Adrenal gland (tissue), 19 donors: ENCODE measurements at places on chromosomes 7 and 10. TPM values are rescaled to one million over a fixed set of nuclear protein-coding genes. Genes with fewer than 3 reads are reported as not detected.

The DNAJC12 gene
- 77.3 TPM for total RNA-seq

The CYP26A1 gene
- 0.06 TPM for total RNA-seq

The NRCAM gene
- total RNA-seq, result 155 TPM

The NUTM2E gene
- not detected for total RNA-seq

The MMRN2 gene
- total RNA-seq, result 33.9 TPM

The CPVL gene
- 41.7 TPM for total RNA-seq

The NKX6-2 gene
- not detected for total RNA-seq

The HTR5A gene
- not detected for total RNA-seq

The PIP gene
- total RNA-seq, result not detected

The INHBA gene
- 0.83 TPM for total RNA-seq
